Activated CD4-positive, alpha-beta T cell treated with anti-CD3 and anti-CD28 coated beads, Interleukin-2, amount 10 ng/mL, durations not matched to agents 7 days and 5 days (primary cell): ENCODE measurements at places on chromosomes 11 and 22.

GRCh38 chr22:25383278-25383820 lies 163.9 kb downstream of the CRYBB2 start:
- DNase-seq: no peak

- no peak for DNase-seq
These were observed 16.8 kb upstream of the PAFAH1B2 start for GRCh38 chr11:117127171-117127901.

DNA sequence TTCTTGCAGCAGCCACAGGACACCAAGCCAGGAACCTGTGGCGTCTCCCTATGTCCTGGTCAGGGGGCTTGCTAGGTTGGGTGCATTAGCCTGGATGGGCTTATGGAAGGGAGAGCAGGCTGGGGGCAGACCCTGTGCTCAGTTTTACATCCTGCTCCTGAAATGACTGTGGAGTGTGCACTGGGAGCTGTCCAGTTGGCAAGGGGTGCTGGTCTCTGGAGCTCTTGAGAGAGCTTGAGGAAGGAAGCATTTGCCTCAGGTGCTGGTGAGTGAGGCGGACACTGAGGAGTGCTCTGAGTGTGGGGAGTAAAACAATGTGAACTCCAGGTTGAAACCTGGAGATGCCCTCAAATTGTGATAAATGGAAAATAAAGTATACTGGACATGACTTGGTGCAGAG lies 3.4 kb downstream of the SCGB1D4 start:
- DNase-seq: peak; percentile 13

- no peak for DNase-seq
These were observed 24.2 kb upstream of the OSBPL5 start for GRCh38 chr11:3189196-3189843.

GRCh38 chr11:32829680-32830412 lies at the start of gene PRRG4:
Gene PRRG4, plus strand, starts transcription at chr11:32829927. Its CDS starts 603 bp downstream, at chr11:32830530.
- DNase-seq: peak; percentile 53
